ENCODE measurements at places on chromosomes 6 and 20.
A peak's percentile ranks its signal among the peaks of the same experiment; 100 is the strongest.

DNA sequence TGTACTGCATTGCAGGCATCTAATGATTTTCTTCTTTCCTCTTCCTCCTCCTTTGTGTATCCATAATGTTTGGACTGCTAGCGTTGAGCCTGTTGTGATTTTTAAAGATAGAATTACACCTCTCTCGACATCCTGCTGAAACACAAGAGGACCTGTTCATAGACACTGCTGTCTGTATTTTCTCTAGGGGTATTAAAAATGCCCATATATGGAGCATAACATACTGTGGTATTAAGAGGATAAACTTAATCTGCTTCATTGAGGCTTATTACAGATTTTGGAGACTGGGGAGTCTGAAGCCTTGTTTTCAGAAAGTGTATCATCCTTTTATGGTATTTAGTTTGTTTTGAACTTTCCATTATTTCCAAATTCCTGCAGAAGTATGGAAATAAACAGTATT is 414.3 kb downstream of the CDKAL1 start:
- no peak for DNase-seq

- DNase-seq, result no peak
These were observed 112.2 kb upstream of the TNFAIP3 start for GRCh38 chr6:137754866-137755265.

- no peak for DNase-seq
These were observed 133.0 kb downstream of the JARID2 start for GRCh38 chr6:15378866-15379265.

DNA sequence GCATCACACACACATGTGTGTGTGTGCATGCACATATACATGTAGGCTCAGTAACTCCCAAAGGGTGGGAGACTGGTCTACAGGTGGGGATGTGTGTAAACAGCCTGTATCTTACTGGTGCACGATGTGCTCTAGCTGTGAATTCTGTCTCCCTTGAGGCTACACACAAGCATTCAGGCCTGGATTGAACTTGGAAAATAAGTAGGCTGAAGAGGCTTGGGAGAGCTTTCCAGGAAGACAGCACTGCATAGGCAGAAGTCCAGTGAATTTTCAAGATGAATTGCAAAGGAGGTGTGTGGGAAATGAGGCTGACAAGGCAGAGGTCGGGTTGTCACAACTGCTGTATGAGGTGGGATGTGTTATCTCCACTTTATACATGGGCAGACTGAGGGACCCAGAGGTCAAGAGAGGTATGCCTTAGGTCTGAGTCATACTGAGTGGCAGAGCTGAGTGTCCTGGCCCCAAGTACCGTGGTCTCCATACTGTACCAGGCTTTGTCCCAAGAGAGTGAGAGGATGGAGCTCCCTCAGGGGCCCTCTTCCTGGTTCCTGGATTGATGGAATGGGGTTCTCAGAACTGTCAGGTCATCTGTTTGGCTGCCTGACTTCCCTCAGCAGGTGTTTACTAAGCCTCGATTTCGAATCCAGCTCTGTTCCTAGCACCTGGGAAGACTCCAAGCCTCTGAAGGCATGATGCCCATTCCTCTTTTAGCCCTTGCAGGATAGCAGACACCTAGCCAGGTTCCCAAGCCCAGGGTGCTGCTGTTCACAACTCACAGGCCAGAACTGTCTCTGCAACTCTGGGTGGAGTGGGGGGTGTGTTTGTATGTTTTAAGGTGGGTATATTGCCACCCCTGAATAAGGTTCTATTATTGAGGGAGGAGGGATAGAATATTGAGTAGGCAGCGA is 14.4 kb downstream of the SNPH start:
- no peak for DNase-seq

GRCh38 chr20:51837436-51837835 is 35.1 kb upstream of the SALL4 start:
- DNase-seq, result no peak

- peak; percentile 42 for DNase-seq
These were observed 671 bp downstream of the EFHC1 start for GRCh38 chr6:52420668-52421358.

- no peak for DNase-seq
These were observed 1.9 kb downstream of the TRIB3 start for GRCh38 chr20:382291-383115.

GRCh38 chr6:105545947-105546731 is 143.3 kb upstream of the PREP start:
- no peak for DNase-seq

DNA sequence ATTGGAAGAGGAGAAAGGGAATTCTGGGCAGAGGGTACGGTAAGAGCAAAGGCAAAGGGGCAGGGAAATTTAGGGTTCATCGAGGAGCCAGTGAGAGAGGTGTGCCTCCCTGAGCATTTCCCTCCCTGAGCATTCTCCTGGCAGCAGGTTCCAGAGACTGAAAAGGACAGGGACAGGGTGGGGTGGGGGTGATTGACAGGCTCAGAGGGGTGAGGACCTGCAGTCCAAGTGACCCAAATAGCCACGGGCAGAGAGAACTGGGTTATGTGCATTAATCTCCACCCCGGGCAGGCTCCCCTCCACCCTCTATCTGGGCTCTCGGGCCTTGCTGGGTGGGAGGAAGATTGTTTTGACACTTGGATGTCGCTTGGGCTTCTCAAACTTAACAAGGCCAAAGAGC is 69.5 kb downstream of the KCNB1 start:
- DNase-seq, result no peak

DNA sequence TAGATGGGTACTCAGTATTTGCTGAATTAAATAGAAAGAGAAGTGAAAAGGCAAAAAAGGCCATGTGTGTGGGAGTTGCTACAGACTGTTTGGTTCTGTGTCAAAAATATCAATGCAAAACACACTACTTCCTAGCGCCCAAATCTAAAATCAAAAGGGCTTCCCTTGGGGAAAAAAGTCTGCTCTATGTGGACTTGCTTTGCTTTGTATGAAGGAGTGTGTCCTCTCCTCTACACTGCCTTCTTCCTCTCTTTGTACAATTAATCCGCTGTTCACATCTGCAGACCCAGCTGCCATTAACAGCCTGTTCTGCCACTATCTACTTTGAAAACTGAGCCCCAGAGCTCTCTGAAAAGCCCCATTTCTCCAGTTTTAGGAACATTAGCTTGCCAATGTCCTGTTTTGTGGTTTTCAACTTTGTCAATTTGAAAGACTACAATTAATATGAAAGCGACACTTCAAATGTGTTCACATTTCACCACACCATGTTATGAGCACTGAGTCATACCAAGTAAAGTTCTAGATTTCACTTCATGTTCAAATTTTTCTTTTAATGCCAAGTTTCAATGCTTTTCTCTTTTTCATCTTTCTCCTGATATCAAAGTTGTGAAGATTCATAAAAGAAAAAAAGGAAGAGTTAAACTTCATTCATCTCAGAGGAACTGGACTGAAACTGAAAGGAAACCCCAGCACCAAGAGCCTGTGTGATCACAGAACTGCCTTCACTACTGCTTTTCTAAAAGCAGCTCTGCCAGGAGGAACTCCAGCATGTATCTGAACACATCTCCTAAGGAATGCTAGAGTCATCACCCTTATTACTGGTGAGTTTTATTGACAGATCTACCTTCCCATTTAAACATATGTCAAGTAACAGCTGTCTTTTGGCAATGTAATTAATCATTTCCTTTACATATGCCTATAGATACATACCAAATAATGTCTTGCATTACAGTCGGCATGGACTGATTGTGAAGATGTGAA is 102.6 kb downstream of the KIF13A start:
- DNase-seq, result peak; percentile 59

- peak; percentile 76 for DNase-seq
These were observed 33.1 kb downstream of the SRC start for GRCh38 chr20:37378785-37379598.

DNA sequence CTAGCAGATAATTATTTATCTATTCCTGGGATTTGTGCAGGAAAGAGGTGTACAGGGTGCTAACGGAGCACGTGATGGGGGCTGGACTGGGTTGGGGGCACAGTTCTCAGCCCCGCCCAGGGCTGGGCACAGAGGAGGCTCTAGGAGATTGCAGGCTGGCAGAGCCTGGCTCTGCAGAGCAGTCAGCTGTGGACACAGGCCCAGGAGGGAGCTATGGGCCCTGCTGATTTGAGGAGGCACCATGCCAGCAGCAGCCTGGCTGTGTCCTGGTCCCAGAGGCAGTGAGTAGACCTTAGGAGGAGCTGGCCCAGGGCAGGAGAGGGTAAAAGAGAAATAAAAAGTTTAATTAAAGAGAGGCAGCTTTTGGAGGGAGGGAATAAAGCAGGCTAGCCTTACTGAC is 19.3 kb downstream of the MAFB start:
- DNase-seq, result no peak

- no peak for DNase-seq
These were observed 756.1 kb upstream of the EPHA7 start for GRCh38 chr6:94175465-94175864.

DNA sequence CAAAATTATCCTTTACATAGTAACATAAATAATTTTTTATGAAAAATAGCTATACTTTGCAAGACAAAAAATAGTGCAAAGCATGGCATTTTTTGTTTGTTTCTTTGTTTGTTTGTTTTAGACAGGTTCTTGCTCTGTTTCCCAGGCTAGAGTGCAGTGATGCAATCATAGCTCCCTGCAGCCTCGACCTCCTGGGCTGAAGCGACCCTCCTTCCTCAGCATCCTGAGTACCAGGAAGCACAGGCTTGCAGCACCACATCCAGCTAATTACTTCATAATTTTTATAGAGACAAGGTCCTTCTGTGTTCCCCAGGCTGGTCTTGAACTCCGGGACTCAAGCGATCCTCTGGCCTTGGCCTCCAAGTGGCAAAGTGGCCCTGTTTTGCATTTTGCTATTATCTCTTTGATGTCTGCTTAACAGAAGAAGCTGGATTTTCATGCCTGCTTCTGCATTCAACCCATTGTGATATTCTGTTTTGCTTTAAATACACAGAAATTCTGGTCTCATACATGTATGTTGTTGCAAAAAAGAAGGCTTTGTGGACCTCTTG is 49.4 kb upstream of the ZMYND8 start:
- DNase-seq, result no peak
